ENCODE measurements at places on chromosomes 7 and 10.

- no peak for DNase-seq
These were observed 17.9 kb upstream of the PPA1 start for GRCh38 chr10:70250961-70251680.

- no peak for DNase-seq
These were observed 38.1 kb downstream of the SLC35B4 start for GRCh38 chr7:134278502-134279153.

- no peak for DNase-seq
These were observed 184.9 kb upstream of the WDR11 start for GRCh38 chr10:120666308-120666707.

- no peak for DNase-seq
These were observed 314.7 kb upstream of the ZNF32 start for GRCh38 chr10:43963379-43963778.

- no peak for DNase-seq
These were observed 17.9 kb upstream of the DDX21 start for GRCh38 chr10:68938117-68938516.

- peak; percentile 67 for DNase-seq
These were observed 37.8 kb upstream of the PSAP start for GRCh38 chr10:71888623-71889387.

GRCh38 chr7:70607759-70608158 lies 524.2 kb upstream of the GALNT17 start:
- no peak for DNase-seq

DNA sequence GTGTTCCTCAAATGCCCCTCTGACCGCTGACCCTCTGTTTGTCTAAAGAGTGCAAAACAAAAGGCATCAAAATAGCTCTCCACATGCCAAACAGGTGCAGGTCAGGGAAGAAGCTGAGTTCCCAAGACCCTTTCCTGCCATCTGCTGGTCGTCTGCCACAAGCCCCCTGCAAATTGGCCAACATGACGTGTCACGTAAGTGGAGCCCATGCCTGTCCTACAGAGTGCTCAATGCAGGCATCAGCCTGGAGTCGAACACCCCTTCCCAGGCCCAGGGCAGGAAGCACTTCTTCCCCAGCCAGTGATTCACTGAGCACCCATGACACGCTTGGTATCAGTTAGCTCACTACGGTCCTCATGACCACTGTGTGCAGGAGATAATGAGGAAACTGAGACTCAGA lies 14.1 kb downstream of the TMEM72 start:
- DNase-seq = no peak

DNA sequence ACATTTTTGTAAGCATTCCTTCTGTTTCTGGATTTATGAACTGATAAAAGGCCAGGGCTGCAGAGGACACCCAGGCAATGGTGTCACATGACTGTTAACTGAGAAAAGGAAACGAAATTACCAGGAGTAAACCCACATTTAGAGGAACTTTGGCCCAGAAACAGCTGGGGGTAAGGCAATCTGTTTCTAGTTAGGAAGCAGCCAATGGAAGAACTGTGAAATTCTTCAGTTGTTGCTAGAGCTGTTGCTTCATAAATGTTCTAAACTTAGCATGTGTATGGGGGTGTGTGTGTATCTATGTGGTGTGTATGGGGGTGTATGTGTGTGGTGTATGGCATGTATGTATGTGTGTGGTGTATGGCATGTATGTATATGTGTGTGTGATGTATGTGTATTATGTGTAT lies 11.8 kb upstream of the PDCD4 start:
- DNase-seq = no peak

DNA sequence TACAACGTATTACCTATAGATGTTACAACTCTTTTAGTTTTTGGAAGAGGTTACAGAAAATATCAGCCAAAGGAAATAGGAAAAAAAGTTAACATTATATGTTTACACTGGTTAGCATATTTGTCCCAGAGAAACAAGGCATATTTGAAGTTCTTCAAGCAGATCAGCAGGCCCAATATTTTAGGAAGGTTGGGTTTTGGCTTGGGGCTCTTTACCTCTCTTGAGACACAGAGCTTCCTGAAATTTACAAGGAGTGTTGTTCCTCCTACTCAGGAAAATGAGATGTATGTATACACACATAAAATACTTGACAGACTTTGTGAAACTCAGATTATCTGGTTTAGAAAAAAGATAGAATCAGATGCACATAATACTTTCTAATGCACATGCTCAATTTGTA lies 323.6 kb downstream of the HGF start:
- DNase-seq = no peak

GRCh38 chr7:66522518-66522917 lies 106.2 kb upstream of the KCTD7 start:
- DNase-seq = no peak

- peak; percentile 38 for DNase-seq
These were observed 96.9 kb downstream of the OSBPL3 start for GRCh38 chr7:24882989-24883621.

DNA sequence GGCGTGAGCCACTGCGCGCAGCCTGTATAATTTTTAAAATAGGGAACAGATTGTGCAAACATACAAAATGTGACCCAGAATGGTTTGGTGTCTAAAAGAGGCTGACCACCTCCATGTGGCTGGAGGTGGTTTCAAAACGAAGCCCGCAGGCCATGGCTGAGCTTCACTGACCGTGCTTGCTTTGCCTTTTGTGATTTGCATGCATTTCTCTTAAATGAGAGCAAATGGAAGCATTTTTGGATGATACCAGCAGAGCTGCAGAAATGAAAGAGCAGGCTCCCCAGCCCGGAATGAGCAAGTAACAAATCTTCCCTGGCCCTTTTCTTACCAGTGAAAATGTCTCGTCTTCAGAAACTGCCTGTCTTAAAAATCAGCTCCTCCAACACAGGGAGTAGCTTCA lies 239.9 kb downstream of the CAMK1D start:
- no peak for DNase-seq

- DNase-seq = no peak
These were observed 26.4 kb downstream of the MET start for GRCh38 chr7:116698396-116698795.

GRCh38 chr10:107806026-107806425 lies 641.5 kb upstream of the SORCS1 start:
- no peak for DNase-seq

GRCh38 chr7:94687810-94688209 lies 31.9 kb upstream of the SGCE start:
- no peak for DNase-seq

GRCh38 chr7:132677918-132678317 lies 101.6 kb upstream of the PLXNA4 start:
- DNase-seq = no peak

DNA sequence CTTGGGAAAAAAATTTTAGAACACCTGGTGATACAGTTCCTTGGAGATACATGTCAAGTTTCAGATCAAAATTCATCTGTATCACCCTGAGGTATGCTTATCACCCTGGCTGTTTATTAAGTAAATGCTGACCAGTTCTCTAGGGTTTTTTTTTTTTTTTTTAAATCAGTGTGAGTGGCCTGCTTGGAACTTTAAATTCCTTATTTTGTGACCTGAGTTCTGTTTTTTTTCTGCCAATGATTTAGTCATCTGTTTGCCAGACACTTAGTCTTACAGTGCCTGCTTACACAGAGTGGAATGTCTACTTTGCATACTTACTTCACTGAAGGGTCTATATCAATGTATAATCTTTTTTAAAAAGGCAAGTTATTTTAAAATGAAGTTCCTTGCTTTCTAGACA lies 1.8 kb downstream of the TSPAN13 start:
- DNase-seq = no peak

DNA sequence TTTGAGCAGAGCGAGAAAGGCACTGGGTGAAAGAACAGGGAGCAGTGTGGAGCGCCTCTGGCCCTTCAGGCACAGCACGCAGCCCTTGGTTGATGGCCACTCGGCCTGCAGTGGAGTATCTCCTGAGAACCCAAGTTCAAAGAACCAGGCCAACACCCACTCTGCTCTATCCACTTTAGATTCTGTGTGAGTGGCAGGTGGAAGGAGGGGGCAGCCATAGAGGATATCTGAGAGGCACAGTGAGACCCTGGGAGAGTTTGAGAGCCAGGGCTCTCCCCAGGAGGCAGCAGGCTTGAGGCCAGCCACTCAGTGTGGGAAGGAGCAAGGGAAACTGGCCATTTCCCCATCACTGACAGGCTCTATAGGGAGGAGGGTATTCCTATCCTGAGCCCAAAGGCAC lies 52.5 kb upstream of the PTN start:
- no peak for DNase-seq

GRCh38 chr10:74051736-74052342 lies 53.9 kb downstream of the VCL start:
- no peak for DNase-seq

DNA sequence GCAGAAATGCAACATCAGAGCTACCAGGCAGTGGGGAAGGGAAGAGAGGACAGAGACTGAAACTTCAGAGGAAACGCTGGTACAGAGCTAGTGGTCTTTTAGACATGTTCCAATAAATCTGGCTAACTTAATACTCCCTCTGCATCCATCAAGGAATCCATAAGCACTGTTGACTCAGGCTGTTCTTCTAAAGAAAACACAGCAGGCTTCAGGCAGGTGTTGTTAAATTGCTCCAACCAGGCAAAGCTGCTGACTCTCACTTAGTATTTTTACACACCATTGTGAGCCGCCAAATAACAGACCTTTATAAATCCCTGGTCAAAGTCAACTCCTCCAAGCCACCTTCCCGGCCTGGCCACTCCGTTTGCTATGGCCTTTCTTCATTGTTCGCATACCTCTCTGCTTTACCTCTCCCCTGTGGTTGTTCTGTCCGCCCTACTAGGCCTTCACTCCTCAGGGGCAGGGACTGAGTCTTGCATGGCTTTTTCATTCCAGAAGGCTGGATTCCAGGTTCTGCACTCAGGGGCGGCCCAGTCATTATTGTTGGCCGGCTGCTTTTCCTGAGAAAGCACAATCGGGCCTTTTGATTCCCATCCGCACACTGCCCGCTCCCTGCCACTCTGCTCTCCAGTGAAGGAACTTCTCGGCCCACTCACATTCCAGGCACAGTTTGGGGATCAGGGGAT lies 18.4 kb downstream of the CREB3L2 start:
- DNase-seq = no peak

GRCh38 chr7:41890631-41891274 lies 187.9 kb upstream of the INHBA start:
- DNase-seq = no peak

GRCh38 chr10:113665806-113666354 lies 2.0 kb upstream of the NRAP start:
- DNase-seq = no peak

- DNase-seq = no peak
These were observed 110.3 kb downstream of the ARHGAP22 start for GRCh38 chr10:48494611-48495010.
